ENCODE measurements at places on chromosomes 12 and 14. TPM values are rescaled to one million over a fixed set of nuclear protein-coding genes. Genes with fewer than 3 reads are reported as not detected.

DNA sequence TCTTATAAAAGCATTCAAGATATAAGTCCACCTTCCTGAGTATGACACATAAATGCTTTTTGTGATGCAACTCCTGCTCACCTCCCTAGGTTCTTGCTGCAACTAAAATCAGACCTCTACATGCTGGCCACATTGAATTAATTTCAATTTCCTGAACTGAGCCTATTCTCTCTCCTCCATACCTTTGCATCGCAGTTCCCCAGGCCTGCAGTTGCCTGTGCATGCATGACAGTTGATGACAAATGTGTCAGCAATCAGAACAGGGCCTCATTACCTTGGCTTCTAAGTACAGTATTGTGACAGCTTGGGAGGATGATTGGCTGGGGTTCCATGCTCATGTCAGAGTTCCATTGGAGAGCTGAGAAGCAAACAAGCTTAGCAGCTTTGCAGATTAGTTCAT is 3.9 kb upstream of the TM7SF3 start:
- peaks cover 4% of the 10 kb centered on the region for H3K36me3 ChIP-seq
- peaks cover 37% of the 10 kb centered on the region for H3K4me1 ChIP-seq
- no peak overlapping the region for H3K4me3 ChIP-seq
- DNase-seq = no peak
- H3K27me3 ChIP-seq = peaks cover 5% of the 10 kb centered on the region

- no peaks in the 10 kb centered on the region for H3K4me1 ChIP-seq
- no peak overlapping the region for H3K4me3 ChIP-seq
- H3K27ac ChIP-seq = no peak overlapping the region
- no peak for DNase-seq
- no peaks in the 10 kb centered on the region for H3K36me3 ChIP-seq
These were observed 1454.6 kb downstream of the AACS start for GRCh38 chr12:126519833-126520232.

GRCh38 chr14:69752773-69753172 is 14.2 kb upstream of the SRSF5 start:
- peaks cover 13% of the 10 kb centered on the region for H3K4me1 ChIP-seq
- no peak for DNase-seq
- H3K27me3 ChIP-seq = no peaks in the 10 kb centered on the region
- H3K27ac ChIP-seq = no peak overlapping the region
- no peak overlapping the region for H3K4me3 ChIP-seq

DNA sequence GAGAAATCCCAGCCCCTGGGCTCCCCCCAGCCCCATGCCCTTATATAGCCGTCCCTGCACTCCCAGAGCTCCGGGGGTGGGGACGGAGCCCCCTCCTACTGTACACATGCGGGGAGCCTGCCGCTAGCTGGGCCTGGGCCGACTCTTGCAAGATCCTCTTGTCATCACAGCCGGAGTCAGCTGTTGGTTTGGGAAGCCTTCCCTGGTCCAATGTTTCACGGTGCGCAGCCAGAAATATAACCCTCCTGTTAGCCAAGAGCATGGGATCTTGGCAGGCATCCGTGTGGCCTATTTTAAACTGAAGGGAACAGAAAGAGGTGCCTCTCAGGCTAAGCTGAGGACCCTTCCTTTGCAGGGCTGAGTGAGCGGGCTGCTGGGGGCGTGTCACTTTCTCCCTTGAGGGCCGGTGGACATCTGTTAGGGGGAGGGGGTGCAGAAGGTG is 175.3 kb downstream of the TSPAN9 start:
- H3K36me3 ChIP-seq = no peaks in the 10 kb centered on the region
- no peak overlapping the region for H3K27ac ChIP-seq
- H3K4me1 ChIP-seq = peaks cover 7% of the 10 kb centered on the region

DNA sequence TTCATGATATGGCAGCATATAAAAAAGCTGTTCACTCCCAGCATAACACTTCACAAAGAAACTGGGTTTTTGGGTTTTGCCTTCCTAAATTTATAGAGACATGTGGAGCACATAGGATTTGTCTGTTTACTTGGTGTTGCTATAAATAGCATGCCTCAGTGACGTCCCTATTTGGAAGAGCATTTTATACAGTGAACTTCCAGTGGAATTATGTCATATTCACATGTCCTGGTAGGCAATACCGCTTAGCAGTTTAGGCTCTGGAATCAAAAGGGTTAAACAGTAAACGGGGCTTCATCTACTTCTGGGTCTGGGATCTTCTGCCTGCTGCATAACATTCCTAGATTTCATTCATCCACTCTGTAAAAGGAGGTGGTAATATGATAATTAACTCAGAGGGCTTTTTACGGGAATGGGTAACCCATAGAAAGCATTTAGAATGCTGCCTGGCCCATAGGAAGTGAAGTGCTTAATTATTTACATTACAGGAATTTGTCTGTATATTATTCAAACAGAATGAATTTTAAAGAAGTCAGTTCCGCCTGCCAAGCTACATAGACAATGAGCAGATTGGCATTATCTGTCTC is 396.1 kb downstream of the TMTC2 start:
- no peaks in the 10 kb centered on the region for H3K27me3 ChIP-seq
- H3K36me3 ChIP-seq = no peaks in the 10 kb centered on the region
- H3K4me1 ChIP-seq = no peaks in the 10 kb centered on the region
- H3K27ac ChIP-seq = no peak overlapping the region
- H3K4me3 ChIP-seq = no peak overlapping the region
- no peak for DNase-seq

CLECL1 gene
- 1.4 TPM for total RNA-seq

LALBA gene
- total RNA-seq = not detected

Data from activated CD4-positive, alpha-beta T cell treated with anti-CD3 and anti-CD28 coated beads, Interleukin-2, amount 10 ng/mL, durations not matched to agents 7 days and 5 days (primary cell).